ENCODE measurements at places on chromosomes 4 and X.

DNA sequence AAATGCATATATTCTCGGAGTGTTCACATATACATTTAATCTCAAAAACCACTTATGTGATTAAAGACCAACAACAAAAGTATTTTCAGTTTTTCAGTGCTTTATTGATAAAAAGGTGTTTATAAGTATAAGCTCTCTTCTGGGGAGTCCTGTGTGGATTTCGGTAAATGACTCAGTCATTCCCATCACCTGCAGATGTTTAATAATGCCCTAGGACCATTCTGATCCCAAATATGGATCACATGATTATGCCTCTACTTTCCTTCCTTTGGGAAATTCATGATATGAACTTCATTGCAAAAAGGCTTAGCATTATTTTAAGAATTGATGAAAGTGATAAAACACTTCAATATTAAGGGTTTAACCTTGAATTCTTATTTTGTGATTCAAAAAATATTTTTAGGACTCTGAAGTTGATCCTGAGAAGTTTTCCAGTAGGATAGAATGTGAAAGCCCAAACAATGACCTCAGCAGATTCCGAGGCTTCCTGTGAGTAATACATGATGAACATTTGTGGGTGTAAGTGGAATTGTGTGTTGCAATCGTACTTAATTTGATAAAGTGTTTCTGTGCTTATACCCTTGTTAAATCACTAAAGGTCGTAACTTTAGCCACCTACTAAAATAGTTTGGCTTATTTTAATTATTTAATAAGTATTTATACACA, 40.2 kb downstream of the ATP10D start:
- DNase-seq, result no peak

- DNase-seq, result peak; percentile 4
Observed at GRCh38 chrX:130975947-130976346, 72.9 kb upstream of the ENOX2 start.

DNA sequence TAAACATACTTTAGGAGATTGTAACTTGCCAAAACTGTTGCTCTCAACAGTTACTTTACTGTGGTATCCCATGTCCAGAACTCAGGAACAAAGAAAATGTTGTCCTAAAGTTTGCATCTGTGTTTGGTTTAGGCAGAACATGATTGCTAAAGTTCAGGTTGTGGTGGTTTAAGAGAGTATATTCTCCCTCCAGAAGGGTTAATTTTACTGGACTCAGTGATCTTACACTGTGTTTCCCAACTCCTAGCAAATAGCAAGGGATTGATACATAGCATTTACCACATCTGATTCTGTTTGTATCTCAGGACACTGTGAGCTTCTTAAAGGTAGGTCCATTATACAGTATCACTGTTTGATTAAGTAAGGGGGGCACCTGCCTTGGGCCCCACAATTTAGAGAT, 13.3 kb upstream of the DCK start:
- DNase-seq, result no peak

DNA sequence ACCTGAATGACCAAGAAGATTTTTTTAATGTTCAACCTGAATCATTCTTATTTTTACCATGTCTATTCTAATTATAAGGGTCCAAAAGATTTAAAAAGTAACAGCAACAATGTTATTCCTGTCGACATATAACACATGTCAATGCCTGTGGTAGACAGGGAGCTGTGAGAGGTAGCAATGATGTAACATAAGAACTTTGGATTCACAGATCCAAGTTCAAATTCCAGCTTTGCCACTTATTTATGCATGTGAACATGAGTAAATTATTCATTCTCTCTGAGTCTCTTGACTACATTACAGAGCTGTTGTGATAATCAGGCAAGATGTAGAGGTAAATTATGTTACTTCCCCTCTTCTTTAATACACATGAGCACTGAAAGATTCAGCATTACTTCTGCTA, 54.5 kb downstream of the KLHL8 start:
- no peak for DNase-seq

DNA sequence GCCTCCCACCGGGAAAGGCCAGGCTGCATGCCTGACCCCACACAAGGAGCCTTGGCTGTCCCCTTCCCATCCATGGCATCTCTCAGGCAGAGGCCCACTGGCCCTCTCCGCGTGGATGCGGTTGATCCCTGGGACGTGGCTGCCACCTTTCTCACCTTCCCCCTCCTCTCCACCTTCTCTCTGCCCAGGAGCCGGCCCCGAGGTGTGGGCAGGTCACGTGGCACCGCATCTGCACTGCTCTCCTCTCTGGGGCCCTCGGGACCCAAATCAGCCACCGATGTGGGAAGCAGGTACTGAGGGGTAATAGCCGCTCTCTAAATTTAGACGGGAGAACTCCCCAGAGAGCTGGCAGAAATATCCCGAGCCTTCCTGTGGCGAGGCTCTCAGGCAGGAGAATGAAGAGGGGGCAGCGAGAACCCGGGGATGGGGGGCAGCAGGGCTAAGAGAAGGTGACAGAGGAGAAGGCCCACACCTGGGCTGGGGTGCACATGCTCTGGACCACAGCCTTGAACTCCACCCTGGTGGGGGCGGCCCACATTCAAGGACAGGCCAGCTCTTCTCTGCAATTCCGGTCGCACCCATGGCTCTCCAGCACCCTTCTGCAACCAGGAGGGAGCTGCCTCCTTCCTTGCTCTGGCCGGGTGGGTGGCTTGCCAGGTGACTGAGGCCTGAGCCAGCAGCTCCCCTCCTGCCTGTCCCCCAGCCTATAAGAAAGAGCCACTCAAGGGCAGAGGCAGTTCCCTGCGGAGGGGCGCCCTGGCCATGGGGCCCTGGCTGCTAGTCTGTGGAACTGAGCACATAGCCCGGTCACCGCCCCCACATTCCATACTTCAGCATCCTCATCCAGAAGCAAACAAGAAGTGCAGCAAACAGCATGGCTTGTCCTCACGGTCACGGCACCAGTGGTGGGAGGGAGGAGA, 9.6 kb upstream of the DUSP9 start:
- DNase-seq, result no peak

- no peak for DNase-seq
Observed at GRCh38 chrX:446245-446644, 59.5 kb upstream of the PPP2R3B start.

DNA sequence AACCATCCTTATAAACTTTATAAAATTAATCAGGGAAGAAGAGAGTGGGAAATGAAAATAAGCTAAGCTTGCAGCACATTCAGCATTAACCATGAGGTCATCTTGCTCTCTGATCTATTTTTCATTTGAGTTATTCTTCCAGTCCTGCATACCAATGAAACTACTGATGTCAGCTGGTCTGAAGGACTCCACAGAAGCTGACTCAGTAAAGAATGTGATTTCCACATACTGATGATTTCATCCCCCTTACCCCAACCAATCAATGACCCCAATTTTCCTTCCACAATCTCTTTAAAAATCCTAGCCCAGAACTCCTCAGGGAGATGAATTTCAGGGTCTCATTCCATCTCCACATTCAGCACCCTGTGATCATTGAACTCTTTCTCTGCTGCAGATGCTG, 18.8 kb upstream of the DSPP start:
- no peak for DNase-seq

GRCh38 chr4:139834981-139835391, 169.4 kb downstream of the MGST2 start:
- no peak for DNase-seq

DNA sequence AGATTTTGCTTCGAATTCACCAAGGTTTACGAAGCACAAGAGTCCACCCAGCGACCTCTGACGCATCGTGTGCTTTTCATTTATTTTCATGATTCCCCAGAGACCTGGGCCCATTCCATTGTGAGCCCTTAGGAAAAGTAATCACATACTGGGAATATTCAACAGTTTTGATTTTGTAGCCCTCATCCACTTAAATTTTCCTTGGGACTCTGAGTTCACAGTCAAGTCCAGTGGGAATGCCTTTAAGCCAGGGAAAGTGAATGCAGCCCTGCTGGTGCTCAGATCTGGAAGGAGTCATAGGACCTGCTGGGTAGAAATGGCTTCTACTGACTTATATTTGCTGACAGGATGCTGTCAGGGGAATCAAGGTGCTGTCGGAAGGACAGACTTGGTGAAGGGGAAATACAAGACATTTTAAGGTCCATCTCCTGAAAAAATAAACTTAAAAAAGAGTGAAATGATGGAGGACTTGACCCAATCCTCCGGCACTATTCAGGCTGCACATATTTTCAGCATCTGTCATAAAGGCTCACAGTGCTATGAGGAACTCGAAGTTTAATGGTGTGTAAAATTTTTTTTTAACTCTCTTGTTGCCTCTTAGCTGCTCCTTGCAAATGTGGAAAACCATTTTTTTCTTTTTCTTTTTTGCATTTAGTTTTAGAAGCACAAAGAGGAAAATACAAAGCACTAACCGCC, 204.9 kb downstream of the MID1 start:
- no peak for DNase-seq

- DNase-seq, result no peak
Observed at GRCh38 chr4:73152893-73153292, 83.4 kb upstream of the COX18 start.

DNA sequence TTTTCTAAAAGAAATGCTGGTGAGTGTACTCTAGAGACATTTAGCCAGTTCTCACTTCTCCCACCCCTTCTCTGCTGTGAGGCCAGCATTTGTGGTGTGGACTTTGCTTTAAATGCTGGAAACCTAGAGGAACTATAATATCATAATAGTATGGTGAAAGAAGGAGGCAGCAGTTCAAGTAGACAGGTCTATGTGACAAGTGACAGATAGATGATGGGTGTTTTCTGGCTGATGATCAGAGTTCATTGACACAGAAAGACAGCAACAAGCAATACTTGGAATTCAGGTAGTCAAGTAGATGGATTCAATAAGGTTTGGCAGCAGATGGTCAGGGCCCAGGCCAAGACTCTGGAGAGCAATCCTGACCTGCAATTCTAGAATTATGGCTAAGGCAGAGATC, 317.5 kb downstream of the PCDH7 start:
- DNase-seq, result no peak

DNA sequence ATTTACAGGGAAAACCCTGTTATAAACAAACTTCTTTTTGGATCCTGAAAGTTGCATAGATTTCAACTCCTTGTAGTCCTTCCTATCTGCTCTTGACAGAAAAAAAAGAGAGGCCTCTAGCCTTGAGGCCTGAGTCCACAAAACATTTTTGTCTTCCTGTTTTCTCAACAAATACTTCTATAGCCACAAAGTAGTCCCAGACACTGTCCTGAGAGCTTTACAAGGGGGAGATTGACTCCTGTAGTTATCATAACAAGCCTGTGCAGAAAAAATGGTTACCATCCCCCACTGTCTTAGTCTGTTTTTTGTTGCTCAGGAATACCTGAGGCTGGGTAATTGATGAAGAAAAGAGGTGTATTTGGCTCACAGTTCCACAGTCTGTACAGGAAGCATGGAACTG, 35.2 kb downstream of the PCDH7 start:
- no peak for DNase-seq

Data from activated CD4-positive, alpha-beta T cell treated with anti-CD3 and anti-CD28 coated beads, Interleukin-2, amount 50 U/mL, for 48 hours (primary cell).